ENCODE measurements at places on chromosomes 5 and 9.

DNA sequence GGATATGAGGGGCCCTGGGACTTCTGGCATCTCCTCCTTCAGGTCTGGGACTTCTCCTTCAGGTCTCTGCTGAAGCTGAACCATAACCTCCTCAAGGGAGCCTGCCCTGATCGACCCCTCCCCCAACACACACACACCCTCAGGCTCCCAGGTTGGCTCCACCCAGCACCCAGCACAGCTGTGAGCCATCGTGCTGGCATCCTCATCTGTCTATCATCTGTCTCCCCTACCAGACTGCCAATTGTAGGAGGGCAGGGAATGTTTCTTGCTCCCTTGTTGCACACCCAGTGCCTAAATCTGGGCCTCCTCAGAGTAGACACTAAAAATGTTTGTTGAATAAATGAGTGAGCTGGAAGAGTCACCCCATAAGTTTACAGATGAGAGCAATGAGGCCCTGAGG, 71.4 kb downstream of the LRSAM1 start:
- DNase-seq = no peak

DNA sequence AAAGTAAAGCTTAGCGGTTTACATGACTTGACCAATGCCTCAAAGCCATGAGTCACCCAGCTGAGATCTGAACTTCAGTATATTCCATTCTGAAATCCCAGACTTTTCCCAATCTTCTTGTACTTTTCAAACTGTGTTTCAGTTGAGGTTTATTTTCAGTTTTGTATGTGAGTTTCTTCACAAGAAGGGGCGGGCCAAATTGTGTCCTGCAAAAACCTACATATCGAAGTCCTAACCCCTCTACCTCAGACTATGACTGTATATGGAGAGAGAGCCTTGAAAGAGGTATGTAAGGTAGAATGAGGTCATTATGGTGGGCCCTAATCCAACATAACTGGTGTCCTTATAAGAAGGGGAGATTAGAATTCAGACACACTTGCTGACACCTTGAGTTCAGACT, 666 bp upstream of the TLR4 start:
- no peak for DNase-seq

DNA sequence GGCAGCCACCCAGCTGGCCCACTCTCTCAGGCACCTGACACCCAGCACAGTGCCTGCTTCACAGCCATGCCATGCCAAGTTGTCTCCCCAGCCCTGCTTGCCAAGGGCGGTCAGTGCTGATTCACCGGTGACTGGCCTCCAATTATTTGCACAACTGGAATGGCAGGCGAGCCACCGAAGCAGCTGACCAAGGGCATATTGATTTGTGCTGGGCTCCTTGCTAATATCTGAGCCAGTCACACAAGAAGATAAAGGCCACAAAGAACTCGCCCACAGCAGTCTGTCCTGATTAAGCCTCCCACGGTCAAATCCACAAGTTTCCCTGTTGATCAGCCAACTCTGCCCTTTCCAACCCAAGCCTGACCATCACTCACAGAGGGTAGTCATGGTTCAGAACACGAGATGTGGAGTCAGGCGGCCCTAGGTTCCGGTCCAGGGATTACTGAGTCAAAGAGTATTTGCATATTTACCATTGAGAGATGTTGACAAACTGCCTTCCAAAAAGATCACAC, 6.4 kb upstream of the EEIG1 start:
- peak; percentile 81 for DNase-seq

DNA sequence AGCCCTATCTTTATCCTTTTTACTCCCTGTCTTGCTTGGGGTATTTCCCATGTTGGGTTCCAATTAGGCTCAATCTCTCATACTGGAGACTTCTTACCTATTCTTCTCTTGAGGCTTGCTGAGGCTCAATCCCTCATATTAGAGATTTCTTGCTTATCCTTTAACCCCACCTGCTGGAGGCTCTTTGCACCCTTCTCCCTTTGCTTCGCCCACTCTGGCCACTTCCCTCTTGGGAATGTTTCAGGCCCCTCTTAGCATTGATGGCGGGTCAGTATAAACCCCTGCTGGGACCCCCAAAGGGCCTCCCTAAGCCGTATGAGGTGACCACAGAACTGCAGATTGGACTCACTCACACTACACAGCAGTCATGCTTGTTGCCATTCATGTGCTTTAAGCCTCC, 69.3 kb upstream of the CDK20 start:
- DNase-seq = no peak

GRCh38 chr5:108857905-108858304, 110.2 kb downstream of the FER start:
- no peak for DNase-seq

DNA sequence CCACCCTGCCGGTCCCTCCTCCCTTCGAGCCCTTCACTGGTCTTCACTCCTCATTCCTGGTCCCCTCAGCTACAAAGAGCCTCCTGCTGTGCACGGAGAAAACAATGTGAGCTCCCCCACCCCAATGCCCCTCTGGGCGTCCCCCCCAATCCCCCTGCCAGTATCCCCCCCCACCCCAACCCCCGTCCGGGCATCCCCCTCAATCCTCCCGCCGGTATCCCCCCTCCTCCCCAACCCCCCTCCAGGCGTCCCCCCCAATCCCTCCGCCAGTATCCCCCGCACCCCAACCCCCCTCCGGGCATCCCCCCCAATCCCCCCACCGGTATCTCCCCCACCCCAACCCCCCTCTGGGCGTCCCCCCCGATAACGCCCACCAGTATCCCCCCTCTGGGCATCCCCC, 42.8 kb downstream of the EXD3 start:
- no peak for DNase-seq

- DNase-seq = no peak
Observed at GRCh38 chr5:173823721-173824567, 64.2 kb upstream of the CPEB4 start.

DNA sequence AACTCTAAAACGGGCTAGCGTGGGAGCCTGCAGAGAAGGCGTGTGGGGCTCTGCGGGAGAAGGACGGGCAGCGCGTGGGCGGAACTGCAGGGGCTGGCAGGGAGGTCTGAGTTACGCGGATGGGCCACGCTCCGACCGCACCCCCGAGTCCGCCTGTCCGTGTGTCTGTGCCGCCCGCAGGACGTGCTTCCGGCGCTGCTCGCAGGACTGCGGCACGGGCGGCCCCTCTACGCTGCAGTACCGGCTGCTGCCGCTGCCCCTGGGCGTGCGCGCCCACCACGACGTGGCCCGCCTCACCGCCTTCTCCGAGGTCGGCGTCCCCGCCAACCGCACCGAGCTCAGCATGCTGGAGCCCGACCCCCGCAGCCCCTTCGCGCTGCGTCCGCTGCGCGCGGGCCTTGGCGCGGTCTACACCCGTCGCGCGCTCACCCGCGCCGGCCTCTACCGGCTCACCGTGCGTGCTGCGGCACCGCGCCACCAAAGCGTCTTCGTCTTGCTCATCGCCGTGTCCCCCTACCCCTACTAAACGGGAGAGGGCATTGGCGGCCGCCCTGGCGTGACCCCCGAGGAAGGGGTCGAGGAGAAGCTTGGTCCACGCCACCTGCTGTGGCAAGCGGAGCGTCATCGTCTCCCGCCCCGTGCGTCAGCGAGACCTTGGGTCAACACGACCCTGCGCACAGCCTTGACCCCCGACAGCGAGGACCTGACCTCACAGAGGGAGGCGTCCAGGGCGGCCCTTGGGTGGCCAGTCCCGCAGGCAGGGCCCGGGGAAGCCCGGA, 11.4 kb upstream of the ASS1 start:
- DNase-seq = peak; percentile 57

- no peak for DNase-seq
Observed at GRCh38 chr9:133887540-133888047, 104.5 kb downstream of the VAV2 start.

GRCh38 chr5:151214614-151215545, 9.0 kb downstream of the CCDC69 start:
- no peak for DNase-seq

DNA sequence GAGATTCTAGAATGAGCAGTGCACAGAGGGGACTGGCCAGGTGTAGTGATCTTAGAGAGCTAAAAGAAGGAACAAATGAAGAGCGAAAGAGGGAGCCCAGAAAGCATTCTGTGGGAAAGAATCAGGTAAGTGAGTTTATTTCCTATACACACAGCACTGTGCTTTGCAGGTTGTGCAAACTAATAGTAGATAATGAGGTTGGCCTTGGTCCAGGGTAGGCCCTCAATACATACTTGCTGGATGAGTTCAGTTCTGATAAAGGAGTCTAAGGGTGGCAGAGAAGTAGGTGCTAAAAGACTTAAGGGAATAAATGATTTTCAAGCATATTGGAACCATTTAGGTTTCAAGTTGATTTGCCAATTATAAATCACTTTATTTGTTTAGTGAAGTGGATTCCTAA, 122.0 kb downstream of the NPR3 start:
- DNase-seq = no peak
